ENCODE measurements at places on chromosomes 4 and X. TPM values are rescaled to one million over a fixed set of nuclear protein-coding genes. Genes with fewer than 3 reads are reported as not detected.

The LAGE3 gene
- 25.7 TPM for total RNA-seq

The GNRHR gene
- total RNA-seq = not detected

GRCh38 chr4:183770906-183771305, 111.8 kb downstream of the TRAPPC11 start:
- no peak for DNase-seq

- DNase-seq = no peak
Measured at GRCh38 chr4:164894702-164895101, 17.7 kb downstream of the APELA start.

The CXorf65 gene
- total RNA-seq = 1.9 TPM

GRCh38 chrX:13597874-13598273, 28.5 kb downstream of the EGFL6 start:
- no peak for DNase-seq

DNA sequence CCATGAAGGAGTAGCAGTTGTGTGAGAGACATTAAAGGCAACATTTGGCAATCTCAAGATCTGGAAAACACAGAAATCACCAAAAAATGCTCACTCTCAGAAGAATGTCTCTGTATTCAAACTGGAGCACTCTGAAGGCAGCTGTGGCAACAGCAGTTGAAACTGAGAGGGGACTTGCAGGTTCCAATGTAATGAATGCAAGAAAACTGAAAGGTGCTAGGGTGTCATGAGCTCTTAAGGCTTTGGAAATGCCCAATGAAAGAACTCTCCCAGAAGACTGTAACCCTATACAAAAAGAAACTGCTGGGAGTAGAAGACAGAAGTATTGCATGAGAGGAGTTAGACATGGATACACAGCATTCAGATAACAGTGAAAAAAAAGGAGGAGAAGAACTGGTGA, 118.2 kb upstream of the HTR2C start:
- DNase-seq = no peak

DNA sequence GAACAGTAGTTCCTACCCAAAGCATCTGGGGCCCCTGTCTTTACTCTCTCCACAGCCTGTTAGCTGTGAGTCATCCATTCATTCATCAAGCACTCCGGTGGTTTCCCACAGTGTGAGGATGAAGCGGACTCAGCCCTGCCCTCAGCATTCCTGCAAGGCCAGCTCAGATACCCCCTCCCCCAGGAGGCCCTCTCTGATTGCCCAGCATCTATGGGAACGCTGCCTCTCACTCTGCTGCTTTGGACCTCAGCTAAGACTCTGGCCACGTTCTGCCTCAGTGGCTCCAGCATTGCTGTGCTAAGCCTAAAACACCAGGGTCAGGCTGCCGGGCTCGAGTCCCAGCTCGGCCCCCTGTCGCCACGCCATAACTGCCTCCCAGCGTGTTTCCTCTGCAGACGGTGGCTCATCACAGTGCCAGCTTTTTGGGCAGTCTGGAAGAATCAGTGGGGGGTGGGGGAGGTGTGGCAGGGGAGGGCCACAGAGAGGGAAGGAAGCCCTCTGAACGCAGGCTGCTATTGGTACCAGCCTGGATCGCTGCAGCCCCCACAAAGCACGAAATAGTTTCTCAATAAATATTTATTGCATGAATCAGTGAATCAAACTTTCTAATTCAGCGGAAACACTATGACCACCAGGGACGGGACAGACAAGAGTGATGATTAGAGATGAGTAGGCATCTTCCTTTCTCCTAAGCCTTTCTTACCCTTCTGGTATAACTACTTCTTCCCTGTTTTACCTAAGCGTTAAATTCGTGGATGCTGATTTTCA, 74.4 kb downstream of the SORCS2 start:
- no peak for DNase-seq

Data from lower leg skin (tissue), 4 donors.